Naive thymus-derived CD8-positive, alpha-beta T cell (primary cell): ENCODE measurements at places on chromosomes 12 and 14. TPM values are rescaled to one million over a fixed set of nuclear protein-coding genes. Genes with fewer than 3 reads are reported as not detected.

CDK17 gene
- 73.2 TPM for total RNA-seq

SCNN1A gene
- 4.0 TPM for total RNA-seq

C12orf60 gene
- 0.71 TPM for total RNA-seq

FOXA1 gene
- total RNA-seq = not detected

NRXN3 gene
- not detected for total RNA-seq

KRT71 gene
- total RNA-seq = not detected

TMTC1 gene
- total RNA-seq = not detected

RAD51AP1 gene
- 1.6 TPM for total RNA-seq

TMEM179 gene
- not detected for total RNA-seq

PROX2 gene
- total RNA-seq = 0.75 TPM

PPFIA2 gene
- total RNA-seq = not detected

DNA sequence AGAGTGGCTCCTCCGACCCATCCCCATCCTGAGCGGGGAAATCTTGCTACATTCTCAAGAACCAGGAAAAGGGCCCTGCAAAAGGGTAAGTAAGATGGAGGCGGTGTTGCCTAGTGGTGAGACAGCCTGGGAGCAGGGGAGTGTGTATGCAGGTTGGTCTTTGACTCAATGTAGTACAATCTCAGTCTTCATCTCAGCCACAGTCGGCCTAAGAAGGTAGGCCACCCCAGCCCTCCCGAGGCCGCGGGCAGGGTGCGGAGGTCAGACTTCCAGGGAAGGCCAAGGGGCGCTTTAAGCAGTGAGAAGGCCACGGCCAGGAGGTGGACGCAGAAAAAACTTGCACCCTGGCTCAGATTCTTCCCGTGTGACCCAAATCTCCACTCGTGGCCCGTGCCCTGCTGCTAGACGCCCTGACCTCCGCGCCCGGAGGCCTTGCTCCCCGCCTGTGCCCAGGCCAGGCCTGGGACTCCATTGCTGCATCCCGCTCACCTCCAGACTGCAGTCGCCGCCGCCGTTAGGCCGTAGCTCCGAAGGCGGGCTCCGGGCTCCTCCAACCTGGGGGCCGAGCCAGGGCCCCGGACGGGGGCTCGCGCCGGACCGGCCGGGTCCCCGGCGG, 435 bp downstream of the FOXM1 start:
- peaks cover 35% of the 10 kb centered on the region for H3K4me1 ChIP-seq
- DNase-seq = no peak
- H3K27me3 ChIP-seq = no peaks in the 10 kb centered on the region
- H3K36me3 ChIP-seq = no peaks in the 10 kb centered on the region
- peak overlapping the region; percentile 85 for H3K4me3 ChIP-seq

GRCh38 chr14:79438696-79439342, 772.5 kb downstream of the DIO2 start:
- DNase-seq = no peak
- H3K4me1 ChIP-seq = no peaks in the 10 kb centered on the region
- H3K36me3 ChIP-seq = no peaks in the 10 kb centered on the region
- H3K27me3 ChIP-seq = no peaks in the 10 kb centered on the region
- no peak overlapping the region for H3K4me3 ChIP-seq
- H3K27ac ChIP-seq = no peak overlapping the region

GRCh38 chr14:43647302-43647701, 859.8 kb downstream of the FSCB start:
- H3K36me3 ChIP-seq = peaks cover 7% of the 10 kb centered on the region
- H3K27me3 ChIP-seq = no peaks in the 10 kb centered on the region
- no peak overlapping the region for H3K4me3 ChIP-seq
- no peak for DNase-seq
- no peak overlapping the region for H3K27ac ChIP-seq
- H3K4me1 ChIP-seq = no peaks in the 10 kb centered on the region

GRCh38 chr12:3262470-3262869, 185.3 kb downstream of the TSPAN9 start:
- no peak overlapping the region for H3K27ac ChIP-seq
- no peak for DNase-seq
- peaks cover 2% of the 10 kb centered on the region for H3K27me3 ChIP-seq
- H3K36me3 ChIP-seq = no peaks in the 10 kb centered on the region
- no peak overlapping the region for H3K4me3 ChIP-seq

GRCh38 chr14:101294136-101294535, 267.2 kb upstream of the DIO3 start:
- H3K27ac ChIP-seq = no peak overlapping the region
- DNase-seq = no peak
- H3K4me3 ChIP-seq = no peak overlapping the region
- peaks cover 2% of the 10 kb centered on the region for H3K36me3 ChIP-seq

GRCh38 chr14:66152747-66153146, 333.4 kb upstream of the CCDC196 start:
- H3K27ac ChIP-seq = no peak overlapping the region
- no peaks in the 10 kb centered on the region for H3K27me3 ChIP-seq
- no peak for DNase-seq
- H3K36me3 ChIP-seq = no peaks in the 10 kb centered on the region
- H3K4me1 ChIP-seq = no peaks in the 10 kb centered on the region

GRCh38 chr14:90061685-90062126, at the start of gene KCNK13:
Gene KCNK13 (plus strand): TSS chr14:90061994. CDS start chr14:90062206, 212 bp downstream.
- peak within 1 kb of the TSS; percentile 97 for H3K4me3 ChIP-seq
- H3K27me3 ChIP-seq = peaks cover 57% of the 10 kb centered on the region
- H3K4me1 ChIP-seq = peaks cover 28% of the 10 kb centered on the region
- DNase-seq = no peak

GRCh38 chr14:75991753-75992152, 6.2 kb downstream of the IFT43 start:
- H3K4me3 ChIP-seq = no peak overlapping the region
- H3K36me3 ChIP-seq = peaks cover 50% of the 10 kb centered on the region
- H3K27ac ChIP-seq = no peak overlapping the region
- H3K27me3 ChIP-seq = no peaks in the 10 kb centered on the region

- H3K27me3 ChIP-seq = no peaks in the 10 kb centered on the region
- peaks cover 42% of the 10 kb centered on the region for H3K36me3 ChIP-seq
- H3K27ac ChIP-seq = no peak overlapping the region
- H3K4me3 ChIP-seq = no peak overlapping the region
- no peak for DNase-seq
These were observed 91.3 kb downstream of the ITPR2 start for GRCh38 chr12:26741584-26742227.

DNA sequence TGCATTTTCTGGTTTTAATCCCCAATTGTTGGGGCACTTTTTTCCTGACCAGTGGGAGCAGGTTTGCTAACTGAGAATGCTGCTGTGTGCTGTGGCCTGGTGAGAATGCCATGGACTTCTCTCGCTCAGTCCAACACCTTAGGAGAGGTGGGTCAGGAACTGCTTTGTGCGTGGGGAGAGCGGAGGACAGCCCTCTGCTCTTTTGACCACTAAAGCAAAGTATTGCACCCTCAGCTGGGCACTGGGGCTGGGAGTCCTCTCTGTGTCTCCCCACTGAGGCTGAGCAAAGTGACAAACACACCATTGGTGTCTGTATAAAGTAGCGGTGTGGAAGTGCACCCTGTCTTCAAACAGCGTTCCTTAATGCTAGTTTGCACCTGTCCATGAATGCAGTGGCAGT, 136.2 kb downstream of the SAMD4A start:
- no peak overlapping the region for H3K4me3 ChIP-seq
- H3K27ac ChIP-seq = no peak overlapping the region
- H3K27me3 ChIP-seq = peaks cover 4% of the 10 kb centered on the region
- no peaks in the 10 kb centered on the region for H3K36me3 ChIP-seq

DNA sequence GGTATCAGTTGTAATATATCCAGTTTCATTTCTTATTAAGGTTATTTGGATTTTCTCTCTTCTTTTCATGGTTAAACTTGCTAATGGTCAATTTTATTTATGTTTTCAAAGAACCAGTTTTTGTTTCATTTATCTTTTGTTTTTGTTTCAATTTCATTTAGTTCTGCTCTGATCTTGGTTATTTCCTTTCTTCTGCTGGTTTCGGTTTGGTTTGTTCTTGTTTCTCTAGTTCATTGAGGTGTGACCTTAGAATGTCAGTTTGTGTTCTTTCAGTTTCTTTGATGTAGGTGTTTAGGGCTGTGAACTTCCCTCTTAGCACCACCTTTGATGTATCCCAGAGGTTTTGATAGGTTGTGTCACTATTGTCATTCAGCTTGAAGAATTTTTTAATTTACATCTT, 145.6 kb upstream of the SLCO1B1 start:
- no peaks in the 10 kb centered on the region for H3K4me1 ChIP-seq
- H3K27ac ChIP-seq = no peak overlapping the region
- no peak overlapping the region for H3K4me3 ChIP-seq
- DNase-seq = no peak
- no peaks in the 10 kb centered on the region for H3K36me3 ChIP-seq

DNA sequence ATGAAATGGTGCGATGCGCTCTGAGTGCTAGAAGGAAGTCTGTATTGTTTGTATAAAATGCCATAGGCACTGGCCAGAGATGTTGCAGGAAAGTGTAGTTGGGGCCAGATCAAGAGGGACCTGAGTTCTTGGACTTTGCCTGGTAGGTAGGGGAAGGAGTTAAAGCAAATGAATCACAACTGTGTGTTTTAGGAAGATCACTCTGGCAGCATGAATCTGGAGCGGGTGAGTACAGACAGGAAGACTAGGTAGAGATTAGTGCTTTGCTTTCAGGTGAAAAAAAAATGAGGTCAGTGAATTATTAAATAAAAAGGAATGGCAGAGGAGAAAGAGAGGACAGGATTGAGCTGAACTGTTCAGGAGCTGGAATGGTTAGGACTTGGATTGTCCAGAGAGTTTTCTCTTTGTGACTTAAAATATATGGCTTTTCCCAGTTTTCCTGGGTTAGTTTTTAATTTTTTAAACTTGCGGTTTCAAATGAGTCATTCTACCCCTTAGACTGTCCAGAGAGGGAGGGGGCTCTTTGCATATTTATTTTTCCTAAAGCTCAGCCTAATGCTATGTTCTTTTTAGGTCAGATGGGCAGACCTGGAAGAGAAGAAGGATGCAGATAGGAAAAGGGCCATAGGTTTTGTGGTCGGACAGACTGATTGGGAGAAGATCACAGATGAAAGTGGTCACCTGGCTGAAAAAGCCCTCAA, 41.1 kb downstream of the PROX2 start:
- no peaks in the 10 kb centered on the region for H3K27me3 ChIP-seq
- peak overlapping the region; percentile 33 for H3K4me3 ChIP-seq
- peak overlapping the region; percentile 99 for H3K27ac ChIP-seq
- peaks cover 52% of the 10 kb centered on the region for H3K4me1 ChIP-seq

DNA sequence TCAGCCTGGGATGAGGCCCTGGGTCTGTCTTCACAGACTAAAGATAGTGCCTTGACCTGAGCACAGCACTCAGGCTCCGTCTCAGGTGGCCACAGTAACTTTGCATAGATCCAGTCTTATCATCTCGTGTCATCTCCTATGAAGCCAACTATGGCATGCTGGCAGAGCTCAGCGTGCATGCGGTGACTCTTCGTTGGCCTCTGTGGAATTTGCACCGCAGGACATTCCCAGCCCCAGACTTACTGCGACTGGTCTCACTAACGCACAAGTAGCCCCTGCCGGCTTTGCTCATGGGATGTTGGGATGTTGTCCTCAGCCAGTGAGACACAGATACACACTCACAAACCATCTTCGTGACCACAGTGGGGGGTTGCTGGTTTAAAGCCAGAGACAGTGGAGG, 199.6 kb downstream of the CHST11 start:
- H3K4me3 ChIP-seq = no peak overlapping the region
- no peak overlapping the region for H3K27ac ChIP-seq
- peaks cover 17% of the 10 kb centered on the region for H3K4me1 ChIP-seq
- H3K27me3 ChIP-seq = no peaks in the 10 kb centered on the region
- H3K36me3 ChIP-seq = no peaks in the 10 kb centered on the region

DNA sequence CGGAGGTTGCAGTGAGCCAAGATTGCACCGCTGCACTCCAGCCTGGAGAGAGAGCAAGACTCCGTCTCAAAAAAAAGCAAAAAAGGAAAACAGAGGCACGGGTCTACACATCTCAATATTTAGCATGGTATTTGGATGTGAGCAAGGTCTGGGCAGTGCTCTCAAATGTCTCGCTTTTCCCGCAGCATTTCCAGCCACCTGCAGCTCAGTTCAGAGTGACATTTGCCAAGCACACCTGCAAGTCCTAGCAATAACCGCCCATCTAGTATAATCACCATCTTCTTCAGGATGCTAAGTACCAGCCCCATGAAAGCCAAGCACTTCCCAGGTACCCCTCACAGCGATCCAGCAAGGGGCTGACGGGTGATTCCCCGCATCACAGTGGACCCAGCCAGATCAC, 69.1 kb downstream of the FOXN3 start:
- no peak for DNase-seq
- H3K4me3 ChIP-seq = no peak overlapping the region
- peaks cover 21% of the 10 kb centered on the region for H3K4me1 ChIP-seq
- peaks cover 4% of the 10 kb centered on the region for H3K36me3 ChIP-seq
- no peaks in the 10 kb centered on the region for H3K27me3 ChIP-seq
- H3K27ac ChIP-seq = no peak overlapping the region

- H3K27ac ChIP-seq = no peak overlapping the region
- DNase-seq = no peak
- H3K4me1 ChIP-seq = no peaks in the 10 kb centered on the region
- H3K36me3 ChIP-seq = no peaks in the 10 kb centered on the region
- peaks cover 18% of the 10 kb centered on the region for H3K27me3 ChIP-seq
- H3K4me3 ChIP-seq = no peak overlapping the region
These were observed 67.3 kb downstream of the STXBP6 start for GRCh38 chr14:24982472-24983155.

GRCh38 chr12:71503579-71504391, 64.2 kb downstream of the LGR5 start:
- H3K27ac ChIP-seq = peak overlapping the region; percentile 89
- DNase-seq = peak; percentile 5
- H3K4me3 ChIP-seq = no peak overlapping the region
- H3K36me3 ChIP-seq = no peaks in the 10 kb centered on the region
- H3K4me1 ChIP-seq = peaks cover 13% of the 10 kb centered on the region
- no peaks in the 10 kb centered on the region for H3K27me3 ChIP-seq

DNA sequence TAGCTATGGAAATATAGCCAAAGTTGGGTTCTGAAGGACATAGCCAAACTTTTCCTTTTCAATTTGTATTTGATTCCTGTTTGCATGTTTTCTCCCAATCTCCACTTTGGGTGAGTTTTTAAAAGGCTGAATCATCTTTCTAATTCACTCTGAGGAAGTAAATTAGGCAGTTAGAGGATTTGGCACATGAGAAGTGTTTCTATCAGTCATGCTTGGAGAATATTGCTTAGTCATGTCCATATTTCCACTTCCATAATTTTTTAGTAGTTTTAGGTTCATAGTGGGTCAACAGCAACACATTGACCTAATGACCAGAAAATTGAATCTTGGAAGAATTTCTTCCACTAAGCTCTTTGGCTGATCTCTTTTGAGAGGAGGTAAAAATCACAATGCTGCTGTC, 21.8 kb downstream of the IRAK3 start:
- no peak overlapping the region for H3K27ac ChIP-seq
- peaks cover 34% of the 10 kb centered on the region for H3K27me3 ChIP-seq
- no peak for DNase-seq

- no peak for DNase-seq
- H3K27me3 ChIP-seq = no peaks in the 10 kb centered on the region
- H3K4me3 ChIP-seq = no peak overlapping the region
- H3K36me3 ChIP-seq = no peaks in the 10 kb centered on the region
- no peak overlapping the region for H3K27ac ChIP-seq
- H3K4me1 ChIP-seq = peaks cover 19% of the 10 kb centered on the region
These were observed 391.8 kb upstream of the DCN start for GRCh38 chr12:91574391-91574790.
